Stimulated activated CD4-positive, alpha-beta T cell treated with anti-CD3 and anti-CD28 coated beads, Interleukin-2, amount 100 ng/mL, for 4 hours (primary cell): ENCODE measurements at places on chromosomes 16 and 17.

DNA sequence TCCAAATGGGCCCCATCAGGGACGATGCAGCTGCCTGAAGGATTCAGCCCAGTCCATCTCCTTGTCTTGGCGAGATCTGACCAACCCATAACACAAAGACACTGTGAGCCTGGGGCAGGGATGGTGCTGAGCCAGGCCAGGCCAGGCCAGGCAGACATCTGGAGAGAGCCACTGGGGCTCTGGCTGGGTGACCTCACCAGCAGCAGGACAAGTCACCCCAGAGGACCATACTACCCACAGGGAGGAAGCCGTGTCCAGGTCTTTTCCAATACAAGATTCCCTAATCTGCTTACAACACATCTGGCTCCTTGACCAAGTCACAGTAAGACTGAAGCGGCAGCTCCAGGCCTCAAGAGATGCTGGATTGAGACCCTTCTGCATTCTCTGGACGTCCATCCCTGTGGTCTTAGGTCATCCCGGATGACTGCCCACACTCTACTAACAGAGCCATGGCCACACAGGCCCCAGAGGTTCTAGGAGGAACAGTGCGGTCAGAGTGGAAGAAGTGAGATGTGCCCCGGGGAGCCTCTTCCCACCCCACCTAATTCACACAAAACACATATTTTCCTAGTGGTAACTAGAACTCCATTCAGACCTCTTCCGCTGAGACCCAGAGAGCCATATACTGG, 81.8 kb upstream of the RCVRN start:
- no peak for DNase-seq

GRCh38 chr16:50263940-50264929, 2.1 kb upstream of the ADCY7 start:
- DNase-seq = no peak

DNA sequence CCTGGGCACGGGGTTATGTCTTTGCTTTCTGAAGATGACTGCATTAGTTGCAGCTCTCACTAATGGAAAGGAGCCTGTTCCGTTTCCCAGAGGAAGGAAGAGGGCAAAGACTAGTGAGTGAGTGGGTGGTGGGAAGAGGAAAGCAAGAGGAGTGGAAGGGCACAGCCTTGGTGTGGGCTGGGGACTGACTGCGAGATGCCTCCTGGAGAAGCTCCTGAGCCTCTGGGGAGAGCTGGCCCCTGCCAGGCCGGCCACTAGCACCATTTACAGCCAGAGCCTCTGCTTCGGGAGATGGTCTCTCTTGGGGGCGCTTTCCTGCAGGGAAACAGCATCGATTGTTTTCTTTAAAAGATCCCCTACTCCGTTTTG, 825 bp upstream of the RHBDL3 start:
- no peak for DNase-seq

DNA sequence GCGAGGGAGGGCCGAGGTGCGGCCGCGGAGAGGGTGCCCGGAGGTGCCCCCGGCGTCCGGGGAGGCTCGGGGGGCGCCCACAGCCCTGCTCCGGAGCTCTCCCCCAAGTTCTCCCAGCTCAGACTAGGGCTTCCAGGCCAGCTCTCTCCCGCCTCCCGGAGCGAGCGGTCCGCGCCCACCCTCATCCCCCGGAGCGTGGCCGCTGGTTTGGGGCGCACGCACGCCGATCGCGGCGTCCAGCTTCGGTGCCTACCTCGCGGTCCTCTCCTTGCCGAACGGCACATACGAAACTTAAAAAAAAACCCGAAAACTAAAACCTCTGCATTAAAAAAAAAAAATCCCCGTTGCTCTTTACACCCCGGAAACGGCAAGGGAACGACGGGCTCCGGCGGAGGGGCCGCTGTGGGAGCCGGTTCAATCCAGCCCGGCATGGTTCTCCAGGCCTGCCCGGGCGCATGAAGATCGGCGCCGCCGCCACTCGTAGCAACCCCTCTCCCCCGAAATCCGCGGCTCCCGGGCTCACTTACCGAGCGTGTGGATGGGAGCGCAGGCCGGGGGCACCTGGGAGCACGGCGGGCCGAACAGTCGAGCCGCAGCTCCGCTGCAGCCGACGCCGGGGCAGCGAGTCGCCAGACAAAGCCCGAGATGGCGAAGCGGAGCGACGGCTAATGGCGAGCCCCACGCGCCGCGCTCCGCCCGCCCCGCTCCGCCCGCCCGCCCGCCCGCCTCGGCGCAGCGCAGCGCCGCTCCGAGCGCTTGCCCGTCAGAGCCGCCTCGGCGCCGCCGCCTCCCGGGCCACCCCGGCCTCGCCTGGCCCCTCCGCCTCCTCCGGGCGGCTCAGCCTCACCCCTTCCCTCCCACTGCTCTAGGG, 973 bp upstream of the UBTF start:
- DNase-seq = no peak

DNA sequence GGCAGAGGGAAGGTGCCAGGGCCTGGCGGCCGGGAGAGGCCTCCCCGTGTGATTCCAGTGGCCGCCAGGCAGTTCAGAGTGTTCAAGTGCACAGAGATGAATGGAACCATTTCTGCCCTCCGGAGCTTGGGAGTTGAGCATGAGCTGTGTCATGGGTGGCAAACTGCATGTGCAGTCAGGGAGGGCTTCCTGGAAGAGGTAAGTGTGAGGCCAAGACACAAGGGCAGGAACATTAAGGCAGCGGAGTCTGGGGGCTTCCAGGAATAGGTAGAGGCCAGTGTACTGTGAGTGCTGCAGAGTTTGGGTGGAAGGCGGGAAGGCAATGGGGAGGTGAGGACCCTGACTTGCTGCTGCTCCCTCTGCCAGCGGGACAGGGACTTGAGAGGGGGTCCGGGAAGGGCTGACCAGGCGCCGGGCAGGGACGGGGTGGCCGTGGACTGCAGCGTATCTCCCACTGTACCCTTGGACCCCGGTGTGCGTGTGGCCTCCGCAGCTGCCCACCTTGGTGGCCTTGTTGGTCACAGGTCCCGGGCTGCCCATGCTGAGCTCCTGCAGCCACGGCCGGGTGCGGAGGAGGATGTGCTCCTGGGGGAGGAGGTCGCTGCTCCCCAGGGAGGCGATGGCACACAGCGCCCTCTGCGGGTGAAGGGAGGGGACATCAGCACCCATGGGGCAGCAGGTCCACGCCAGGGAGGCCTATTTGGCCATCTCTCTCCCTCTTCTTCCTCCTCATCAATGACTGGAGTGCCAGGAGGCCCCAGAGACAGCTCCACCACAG, 7.5 kb upstream of the CEP131 start:
- no peak for DNase-seq

DNA sequence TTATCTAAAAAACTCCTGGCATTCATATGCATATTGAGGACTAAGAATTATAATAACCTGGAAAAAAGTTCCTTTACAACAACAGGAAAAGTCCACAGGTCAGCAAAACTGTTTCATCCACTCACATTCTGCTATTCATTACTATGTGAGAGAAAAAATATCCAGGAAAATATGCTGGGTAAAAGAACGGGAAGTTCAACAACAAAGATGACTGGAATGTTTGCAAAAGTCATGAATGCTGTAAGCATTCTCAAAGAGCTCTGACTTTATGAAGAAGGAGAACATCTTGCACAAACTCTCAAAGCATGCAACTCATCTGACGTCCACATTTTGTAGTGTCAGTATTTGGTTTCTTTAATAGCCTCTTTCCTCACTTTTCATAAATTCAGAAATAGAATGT, 56.9 kb upstream of the ALDH3A1 start:
- DNase-seq = no peak

- no peak for DNase-seq
Observed at GRCh38 chr17:78653382-78653781, 76.2 kb upstream of the DNAH17 start.

GRCh38 chr17:72380737-72381136, 259.9 kb downstream of the SOX9 start:
- no peak for DNase-seq

GRCh38 chr17:61519754-61520440, 67.7 kb downstream of the TBX4 start:
- no peak for DNase-seq

- DNase-seq = no peak
Observed at GRCh38 chr17:52227926-52228325, 69.4 kb upstream of the CA10 start.

GRCh38 chr16:28308794-28309584, 16.7 kb downstream of the SBK1 start:
- no peak for DNase-seq
